HCT116 (cell line): ENCODE measurements at places on chromosomes 7 and 10.

DNA sequence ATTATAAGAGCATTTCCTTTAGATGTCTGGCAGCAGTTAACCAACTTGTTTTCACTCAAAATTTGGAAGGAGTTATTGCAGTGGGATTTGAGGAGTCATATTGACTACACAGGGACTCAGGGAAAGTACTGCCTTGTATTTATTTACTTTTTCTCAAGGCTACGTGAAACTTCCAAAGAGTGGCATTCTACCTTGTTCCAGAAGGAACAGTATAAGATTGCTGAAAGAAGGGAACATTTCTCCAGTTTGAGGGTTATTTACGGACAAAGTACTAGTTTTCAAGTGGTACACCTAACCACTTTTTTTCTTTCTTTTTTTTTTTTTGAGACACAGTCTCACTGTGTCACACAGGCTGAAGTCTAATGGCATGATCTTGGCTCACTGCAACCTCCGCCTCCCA lies 5.1 kb downstream of the MORN4 start:
- DNase-seq = no peak

DNA sequence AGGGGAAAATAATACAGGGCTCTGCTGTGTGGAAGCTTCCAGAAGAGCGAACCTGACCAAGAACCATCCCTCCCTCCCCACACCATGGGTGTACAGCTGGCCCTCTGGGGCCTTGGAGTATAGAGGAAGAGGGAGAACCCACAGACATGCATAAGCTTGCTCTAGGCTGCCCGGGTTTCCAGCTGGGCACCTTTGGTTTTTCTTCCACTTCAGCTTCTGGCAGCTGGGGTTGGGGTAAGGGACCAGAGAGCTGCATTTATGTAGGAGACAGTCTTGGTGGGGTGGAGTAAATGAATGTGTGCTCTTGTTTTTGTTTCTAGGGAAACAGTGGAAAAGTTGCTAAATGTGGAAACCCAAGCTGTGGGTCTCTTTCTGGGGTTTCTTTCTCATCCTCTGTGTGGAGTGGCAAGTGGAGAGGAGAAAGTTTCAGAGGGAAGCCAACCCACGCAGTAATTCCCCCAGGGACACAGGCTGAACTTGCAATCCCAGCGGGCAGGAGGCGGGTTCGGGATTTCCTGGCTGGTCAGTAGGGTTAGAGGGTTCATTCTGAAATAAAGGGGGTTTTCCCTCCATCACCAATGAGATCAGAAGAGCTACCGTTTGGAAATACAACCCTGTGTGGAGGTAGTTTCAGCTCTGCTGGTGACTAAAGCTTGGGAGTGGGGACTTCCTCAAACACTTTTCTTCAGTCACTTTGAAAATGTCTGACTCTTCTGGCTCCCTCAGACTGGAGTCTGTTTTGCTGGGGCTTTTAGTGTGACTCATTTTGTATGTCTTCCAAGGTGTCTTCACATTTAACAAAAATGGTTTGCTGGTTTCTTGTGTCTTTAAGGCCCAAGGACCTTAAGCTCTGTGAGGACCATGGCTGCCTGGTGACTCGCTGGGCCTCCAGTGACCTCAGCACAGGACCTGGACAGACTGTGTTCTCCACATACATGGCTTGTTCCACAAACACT lies 22.2 kb upstream of the SRGN start:
- no peak for DNase-seq

DNA sequence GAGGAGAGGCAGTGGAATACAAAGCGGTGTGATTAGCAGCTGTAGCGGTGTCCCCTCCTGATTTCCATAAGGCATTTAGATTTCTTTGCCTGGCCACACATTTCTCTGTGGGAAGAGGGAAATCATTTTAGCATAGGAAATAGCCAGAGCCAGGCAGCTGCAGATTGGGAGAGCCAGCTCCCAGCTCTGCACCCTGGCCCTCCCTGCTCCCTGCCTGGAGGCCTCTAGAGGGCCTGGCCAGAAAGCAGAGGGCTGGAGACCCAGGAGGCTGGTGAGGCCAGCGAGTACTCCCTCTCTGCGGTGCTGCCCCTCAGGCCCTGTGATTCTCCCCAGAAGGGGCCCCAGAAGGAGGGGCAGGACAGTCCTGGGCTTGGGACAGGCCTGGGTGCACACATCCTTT lies 85.7 kb downstream of the C10orf105 start:
- DNase-seq = no peak

- DNase-seq = no peak
Observed at GRCh38 chr10:52703898-52704297, 68.7 kb downstream of the MBL2 start.

DNA sequence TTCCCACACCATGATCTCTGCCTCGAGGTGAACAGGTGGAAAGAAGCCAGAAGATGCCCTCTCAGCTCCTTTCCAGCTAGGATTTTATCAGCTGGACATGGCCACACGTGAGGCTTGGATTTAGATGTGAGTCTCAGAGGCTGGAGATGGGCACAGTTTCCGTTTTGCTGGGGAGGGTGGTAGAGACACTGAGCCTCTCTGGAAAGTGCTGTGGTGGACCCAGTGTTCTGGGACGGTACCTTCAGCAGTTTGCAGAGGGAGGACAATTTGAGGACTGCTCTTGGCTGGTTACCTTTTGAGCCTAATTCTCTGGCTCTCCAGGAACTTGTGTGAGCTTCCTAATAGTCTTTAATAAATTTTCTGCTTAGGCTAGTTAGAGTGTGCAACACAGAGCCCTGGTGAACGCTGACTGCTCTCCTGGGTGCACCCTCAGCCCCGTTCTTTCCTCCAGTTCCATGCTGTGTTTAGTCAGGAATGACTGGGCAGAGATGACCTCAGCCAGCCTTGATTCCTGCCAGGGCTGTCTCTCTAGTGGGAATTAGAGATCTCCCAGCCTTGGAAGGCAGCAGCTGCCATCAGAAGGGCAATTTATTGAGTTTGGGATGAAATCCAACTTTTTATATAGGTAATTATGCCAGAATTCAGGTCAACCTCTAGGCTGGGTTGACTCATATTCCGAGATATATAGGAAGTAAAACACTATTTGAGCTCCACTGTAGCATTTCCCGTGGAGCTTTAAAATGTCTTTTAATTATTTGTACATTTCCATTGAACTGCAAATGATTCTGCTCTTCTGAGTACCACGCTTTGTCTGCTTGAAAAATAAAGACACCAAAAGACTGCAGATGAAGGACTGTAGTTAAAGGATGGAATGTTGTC lies 103.9 kb downstream of the GATA3 start:
- no peak for DNase-seq

GRCh38 chr10:98338896-98339295 lies 70.9 kb upstream of the LOXL4 start:
- no peak for DNase-seq

DNA sequence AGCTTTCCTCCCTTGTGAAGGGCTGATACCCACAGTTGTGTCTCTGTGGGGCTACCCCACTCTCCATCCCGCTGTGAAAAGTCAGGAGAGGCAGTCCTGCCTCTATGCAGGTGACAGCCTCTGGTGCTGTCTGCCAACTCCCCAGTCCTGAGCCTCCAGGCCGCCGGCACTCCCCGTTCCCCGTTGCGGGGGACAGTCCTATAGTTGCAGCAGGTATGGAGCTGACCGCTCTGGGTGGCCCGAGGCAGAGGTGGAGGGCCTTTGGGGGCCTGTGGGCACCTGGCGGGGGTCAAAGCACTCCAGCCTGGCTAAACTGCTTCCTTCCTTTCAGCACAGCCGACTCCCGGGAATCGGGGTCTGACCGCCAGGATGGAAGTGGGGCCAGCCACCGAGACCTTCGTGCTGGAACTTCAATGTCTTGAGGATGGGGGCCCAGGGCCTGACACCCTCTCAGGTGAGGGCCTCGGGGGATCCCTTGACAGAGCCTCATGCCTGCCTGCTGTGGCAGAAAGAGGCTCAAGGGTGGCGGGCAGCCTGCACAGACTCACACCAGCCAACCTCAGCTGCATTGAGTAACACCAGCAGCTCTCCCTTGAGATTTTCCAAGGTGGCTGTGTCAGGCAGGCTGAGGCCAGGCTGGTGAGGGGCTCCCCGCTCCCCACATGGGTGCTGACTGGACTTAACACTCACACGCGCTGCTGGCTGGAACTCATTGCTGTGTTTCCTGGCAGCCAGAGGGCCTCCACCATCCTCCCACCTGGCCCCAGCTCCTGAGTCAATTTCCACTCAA lies 1.6 kb downstream of the ZNF853 start:
- no peak for DNase-seq

GRCh38 chr10:34406463-34407323 lies 408.4 kb downstream of the PARD3 start:
- DNase-seq = no peak

DNA sequence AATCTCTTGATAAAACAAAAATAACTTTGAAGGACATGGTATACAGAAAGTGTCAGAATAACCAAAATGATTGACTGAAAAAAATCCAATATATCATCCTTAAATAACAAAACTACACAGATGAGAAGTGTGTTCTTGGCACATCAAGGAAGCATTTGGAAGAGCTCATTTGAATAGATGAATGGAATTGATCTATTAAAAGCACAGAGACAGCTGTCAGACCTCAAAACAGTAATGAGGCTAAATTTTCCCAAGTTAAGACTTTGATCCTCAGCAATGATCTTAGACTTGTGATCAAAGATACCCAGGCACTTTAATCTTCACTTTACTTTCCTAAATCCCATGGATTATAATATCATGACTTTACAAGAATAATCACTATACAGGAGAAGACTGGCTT lies 395.4 kb upstream of the NFE2L3 start:
- no peak for DNase-seq

- DNase-seq = no peak
Observed at GRCh38 chr7:105212212-105212611, 176.5 kb downstream of the SRPK2 start.

- DNase-seq = no peak
Observed at GRCh38 chr7:47477191-47478016, 104.5 kb downstream of the TNS3 start.

DNA sequence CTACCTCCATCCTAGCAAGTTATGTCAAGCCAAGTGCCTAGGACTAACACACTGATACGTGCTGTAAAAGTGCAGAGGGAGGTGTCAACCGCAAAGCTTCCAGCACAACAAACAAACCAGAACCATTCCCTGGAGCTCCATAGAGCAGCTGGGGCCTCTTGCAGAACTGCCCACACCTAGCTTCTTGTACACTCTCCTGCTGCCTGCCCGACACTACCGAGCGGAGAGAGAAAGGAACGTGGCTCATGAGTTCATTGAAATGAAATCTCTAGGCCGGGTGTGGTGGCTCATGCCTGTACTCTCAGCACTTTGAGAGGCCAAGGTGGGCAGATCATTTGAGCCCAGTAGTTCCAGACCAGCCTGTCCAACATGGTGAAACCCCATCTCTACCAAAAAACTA lies 73.5 kb downstream of the MKI67 start:
- DNase-seq = no peak

DNA sequence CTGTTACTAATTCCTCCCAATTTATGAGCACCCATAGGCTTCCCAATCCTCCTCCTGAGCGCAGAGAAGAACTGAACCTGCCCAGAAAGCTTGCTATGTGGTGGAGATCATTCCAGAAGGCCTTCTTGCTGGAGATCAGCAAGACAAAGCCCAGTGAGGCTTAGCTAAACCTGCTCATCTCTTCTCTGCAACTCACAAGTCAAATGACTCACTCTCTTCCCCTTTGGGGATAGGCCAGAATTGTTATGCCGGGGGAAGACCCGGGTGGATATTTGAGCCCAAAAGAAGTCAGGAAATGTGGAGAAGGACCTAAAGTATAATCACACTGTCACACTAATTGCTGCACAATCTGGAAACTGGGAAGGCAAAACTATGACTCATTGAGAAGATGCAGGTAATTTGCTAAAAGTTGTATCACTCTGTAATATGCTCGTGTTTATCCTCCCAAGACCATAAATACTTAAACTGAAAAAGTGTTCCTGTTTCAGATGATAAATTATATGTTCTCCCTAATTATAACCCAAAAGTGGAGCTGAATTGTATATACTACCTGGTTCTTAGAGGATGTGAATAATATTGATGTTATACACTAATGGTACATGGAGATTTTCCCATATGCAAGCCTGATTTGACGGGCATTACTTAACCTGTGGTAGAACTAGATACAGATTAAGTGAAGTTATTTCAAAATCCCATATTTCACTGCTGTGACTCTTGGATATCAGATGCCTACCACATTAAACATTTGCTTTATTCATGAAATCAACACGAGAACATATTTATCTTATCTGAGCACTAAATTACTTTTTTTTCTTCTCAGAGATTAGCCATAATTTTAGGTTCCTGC lies 6.4 kb downstream of the NEBL start:
- DNase-seq = no peak

DNA sequence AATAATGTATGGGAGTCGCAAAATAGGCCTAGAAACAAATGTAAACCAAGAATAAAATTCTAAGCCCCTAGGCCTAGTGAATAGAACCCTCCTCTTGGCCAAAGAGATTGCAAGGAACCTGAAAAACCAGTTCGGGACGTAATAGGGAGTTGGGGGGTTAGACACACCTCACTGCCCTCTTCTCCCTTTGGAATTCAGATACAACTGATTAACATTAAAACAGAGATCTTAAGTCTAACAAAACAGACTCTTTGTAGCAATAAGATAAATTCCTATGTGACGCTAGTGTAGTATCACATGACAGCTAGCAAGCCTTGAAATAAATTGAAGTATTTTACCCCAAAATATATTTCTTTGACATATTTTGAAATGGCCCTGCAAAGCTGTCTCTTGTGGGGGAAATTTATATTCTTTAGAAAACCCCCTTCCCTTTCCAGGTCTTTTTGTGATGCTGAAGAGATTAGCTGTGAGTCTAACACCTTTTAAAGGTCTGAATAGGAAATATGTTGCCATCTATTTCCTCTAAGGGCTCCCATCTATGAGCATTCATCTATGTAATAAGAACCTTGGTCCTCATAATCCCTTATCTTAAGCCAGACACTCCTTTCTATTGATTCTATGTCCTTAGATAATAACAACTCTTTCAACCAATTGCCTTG lies 623.4 kb upstream of the NRG3 start:
- no peak for DNase-seq

GRCh38 chr10:104872691-104873090 lies 231.6 kb downstream of the SORCS3 start:
- DNase-seq = no peak

GRCh38 chr7:142345811-142346210 lies 88.0 kb upstream of the PRSS58 start:
- DNase-seq = no peak

- DNase-seq = no peak
Observed at GRCh38 chr10:93722550-93722949, 20.2 kb upstream of the FRA10AC1 start.

- DNase-seq = no peak
Observed at GRCh38 chr7:70071766-70072165, 473.5 kb downstream of the AUTS2 start.

- no peak for DNase-seq
Observed at GRCh38 chr7:46239846-46240245, 318.8 kb upstream of the IGFBP3 start.

DNA sequence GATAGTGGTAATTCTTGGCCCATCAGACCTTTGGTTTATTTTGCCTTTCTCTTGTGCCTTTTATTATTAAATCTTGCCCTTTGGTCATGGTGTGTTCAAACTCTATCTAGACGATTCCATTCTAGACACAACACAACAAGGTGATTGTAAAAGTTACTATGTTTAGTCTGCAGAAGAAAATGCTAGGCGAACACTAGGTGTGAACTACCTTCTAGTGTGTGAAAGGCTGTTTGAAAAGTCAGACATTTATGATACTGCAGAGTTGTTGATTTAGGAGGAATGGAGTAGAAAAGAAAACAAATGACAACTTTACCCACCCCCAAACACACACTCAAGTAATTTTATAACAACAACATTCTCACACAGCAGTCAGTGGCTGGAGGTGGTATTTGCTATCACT lies 103.4 kb downstream of the PLXDC2 start:
- DNase-seq = no peak

- no peak for DNase-seq
Observed at GRCh38 chr7:132077971-132078685, 498.1 kb downstream of the PLXNA4 start.
